Esophagus squamous epithelium (tissue), 5 donors: ENCODE measurements at places on chromosomes 12 and 14. TPM values are rescaled to one million over a fixed set of nuclear protein-coding genes. Genes with fewer than 3 reads are reported as not detected.
A peak's percentile ranks its signal among the peaks of the same experiment; 100 is the strongest.

The SDSL gene
- total RNA-seq, result 3.1 TPM

DNA sequence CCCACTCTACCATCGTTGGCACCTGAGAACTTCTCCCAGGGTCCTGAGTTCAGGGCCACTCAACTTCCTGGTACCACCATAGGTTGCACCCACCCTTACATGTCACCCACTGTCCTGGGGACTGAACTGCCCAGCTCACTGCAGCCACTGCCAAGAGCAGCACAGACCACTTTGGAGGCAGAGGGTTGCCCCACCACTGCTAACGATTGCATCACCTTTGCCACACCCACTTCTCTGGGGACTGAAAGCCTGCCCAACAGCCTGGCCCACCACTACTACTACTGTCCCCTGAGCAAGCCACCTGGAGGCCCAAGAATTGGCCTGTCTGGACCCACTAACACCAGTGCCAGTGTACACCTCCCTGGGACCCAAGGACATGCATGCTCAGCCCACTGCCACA lies 27.6 kb downstream of the CACNA2D4 start:
- no peaks in the 10 kb centered on the region for H3K36me3 ChIP-seq
- H3K4me1 ChIP-seq, result no peaks in the 10 kb centered on the region
- H3K4me3 ChIP-seq, result no peak overlapping the region
- H3K27ac ChIP-seq, result no peak overlapping the region
- no peaks in the 10 kb centered on the region for H3K27me3 ChIP-seq

- no peak overlapping the region for H3K4me3 ChIP-seq
- H3K27me3 ChIP-seq, result no peaks in the 10 kb centered on the region
- H3K27ac ChIP-seq, result no peak overlapping the region
- no peaks in the 10 kb centered on the region for H3K4me1 ChIP-seq
- no peak for DNase-seq
Observed at GRCh38 chr14:73935666-73936065, 14.2 kb downstream of the FAM161B start.

- no peaks in the 10 kb centered on the region for H3K36me3 ChIP-seq
- H3K27ac ChIP-seq, result peak overlapping the region; percentile 91
- H3K4me3 ChIP-seq, result peak overlapping the region; percentile 52
- peaks cover 44% of the 10 kb centered on the region for H3K4me1 ChIP-seq
Observed at GRCh38 chr12:132488127-132489077, 1.5 kb upstream of the FBRSL1 start.

GRCh38 chr12:13289653-13290289 lies 93.2 kb downstream of the EMP1 start:
- H3K36me3 ChIP-seq, result no peaks in the 10 kb centered on the region
- H3K27ac ChIP-seq, result no peak overlapping the region
- no peaks in the 10 kb centered on the region for H3K27me3 ChIP-seq
- no peaks in the 10 kb centered on the region for H3K4me1 ChIP-seq
- H3K4me3 ChIP-seq, result no peak overlapping the region

GRCh38 chr14:56005191-56006053 lies 112.8 kb upstream of the PELI2 start:
- H3K27ac ChIP-seq, result peak overlapping the region; percentile 69
- no peak for DNase-seq
- H3K27me3 ChIP-seq, result no peaks in the 10 kb centered on the region

DNA sequence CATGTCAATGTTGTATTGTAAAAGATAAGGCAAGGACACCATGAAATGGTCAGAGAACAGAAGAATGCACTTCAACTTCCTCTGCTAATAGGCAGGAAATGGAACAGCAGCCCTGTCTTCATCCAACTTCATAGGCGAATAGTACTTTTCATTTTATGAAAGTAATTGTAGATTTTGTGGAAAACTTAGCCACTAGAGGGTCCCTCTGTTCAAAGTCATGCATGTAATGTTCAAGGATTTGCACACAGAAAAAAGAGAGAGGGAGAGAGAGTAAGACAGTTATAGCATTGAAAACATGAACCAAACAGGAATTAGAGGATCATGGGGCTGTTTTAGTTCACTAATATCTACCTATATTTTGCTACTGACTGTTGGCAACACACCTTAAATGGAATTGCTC lies 172.2 kb downstream of the FLRT2 start:
- DNase-seq, result no peak
- H3K27me3 ChIP-seq, result no peaks in the 10 kb centered on the region
- no peaks in the 10 kb centered on the region for H3K36me3 ChIP-seq
- H3K4me1 ChIP-seq, result no peaks in the 10 kb centered on the region
- H3K4me3 ChIP-seq, result no peak overlapping the region

DNA sequence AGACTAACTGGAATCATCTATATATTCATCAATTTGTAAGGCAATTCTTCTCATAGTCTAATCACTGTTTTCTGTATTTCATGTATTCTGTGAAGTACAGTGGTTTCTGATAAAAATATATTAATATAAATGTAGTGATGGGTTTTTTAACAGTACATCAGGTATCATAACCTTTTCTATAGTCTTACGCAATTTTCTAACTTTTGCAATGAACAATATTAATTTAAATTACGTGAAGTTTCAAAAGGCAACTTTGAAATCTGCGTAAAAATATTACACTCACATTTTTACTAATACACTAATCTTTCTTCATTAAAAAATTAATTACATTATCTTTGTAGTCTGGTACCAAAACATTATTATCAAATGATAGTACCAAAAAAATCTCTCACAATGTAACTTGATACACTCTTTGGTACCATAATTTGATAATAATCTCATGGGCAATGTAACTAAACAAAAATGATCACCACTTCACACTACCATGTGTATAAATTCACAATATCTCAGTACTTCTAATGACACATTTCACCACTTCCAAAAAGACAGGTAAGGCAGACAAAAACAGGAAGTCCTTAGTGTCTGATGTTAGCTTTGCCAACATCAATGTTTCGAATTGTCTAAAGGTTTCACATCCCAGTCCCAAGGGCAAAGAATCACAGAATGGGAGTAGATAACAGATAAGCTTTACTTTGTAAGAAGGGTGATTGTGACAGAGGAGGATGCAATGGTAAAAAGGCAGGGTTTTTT lies 8.7 kb downstream of the DNAI7 start:
- no peaks in the 10 kb centered on the region for H3K36me3 ChIP-seq
- H3K4me3 ChIP-seq, result no peak overlapping the region
- H3K27me3 ChIP-seq, result no peaks in the 10 kb centered on the region
- H3K4me1 ChIP-seq, result no peaks in the 10 kb centered on the region
- no peak for DNase-seq

DNA sequence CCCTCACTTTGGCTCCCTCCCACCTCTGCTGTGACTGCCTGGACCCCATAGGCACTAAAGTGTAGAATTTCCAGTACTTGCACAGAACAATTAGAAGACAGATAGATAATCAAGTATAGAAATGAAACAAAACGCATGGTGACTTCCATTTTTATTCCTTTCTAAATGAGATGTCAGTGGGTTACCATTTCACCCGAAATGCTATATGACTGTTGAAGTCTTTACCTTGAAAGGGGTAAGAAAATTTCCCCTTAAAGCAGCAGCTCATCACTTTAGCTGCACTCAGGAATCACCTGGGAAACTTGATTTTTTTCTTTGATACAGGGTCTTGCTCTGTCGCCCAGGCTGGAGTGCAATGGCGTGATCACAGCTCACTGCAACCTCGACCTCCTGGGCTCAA lies 12.5 kb upstream of the KSR2 start:
- no peaks in the 10 kb centered on the region for H3K27me3 ChIP-seq
- H3K36me3 ChIP-seq, result no peaks in the 10 kb centered on the region
- no peak for DNase-seq
- H3K27ac ChIP-seq, result no peak overlapping the region
- H3K4me3 ChIP-seq, result no peak overlapping the region
- no peaks in the 10 kb centered on the region for H3K4me1 ChIP-seq

DNA sequence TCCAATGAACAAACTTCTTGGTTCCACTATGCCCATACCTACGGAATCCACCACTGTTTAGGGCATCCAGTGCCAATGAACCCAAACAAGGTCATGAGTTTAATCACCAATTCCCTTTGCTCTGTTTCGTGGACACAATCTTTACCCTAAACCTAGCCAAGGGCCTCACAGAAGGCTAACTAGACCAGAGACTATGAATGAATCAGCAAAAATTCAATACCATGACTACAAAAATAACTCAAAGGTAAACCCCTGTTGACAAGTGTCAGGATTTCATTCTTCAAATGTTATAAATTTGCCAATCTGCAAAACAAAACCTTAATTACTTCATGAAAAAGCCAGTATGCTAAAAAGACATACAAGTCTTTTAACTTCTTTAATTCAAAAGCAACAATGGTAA lies 96.7 kb downstream of the CEP128 start:
- H3K27me3 ChIP-seq, result no peaks in the 10 kb centered on the region
- no peak for DNase-seq
- no peaks in the 10 kb centered on the region for H3K36me3 ChIP-seq
- no peak overlapping the region for H3K27ac ChIP-seq
- H3K4me1 ChIP-seq, result no peaks in the 10 kb centered on the region

DNA sequence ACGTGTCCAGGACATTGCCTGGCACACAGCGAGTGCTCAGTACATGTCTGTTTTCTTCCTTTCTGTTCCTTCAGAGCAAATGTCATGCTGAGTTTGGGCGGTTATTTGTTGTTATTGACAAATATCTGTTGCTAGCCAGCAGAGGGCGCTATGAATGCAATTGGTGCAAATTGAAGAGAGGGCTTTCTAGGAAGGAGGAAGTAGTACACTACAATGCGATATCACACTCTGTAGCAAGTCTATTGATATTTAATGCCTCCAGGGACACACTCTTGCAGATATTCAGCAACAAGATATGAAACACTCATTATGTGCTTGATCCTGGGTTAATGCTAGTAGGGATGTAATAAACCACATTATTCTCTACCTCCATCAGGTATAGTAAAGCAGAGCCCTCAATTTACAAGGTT lies 267.3 kb upstream of the SRRM4 start:
- DNase-seq, result no peak
- no peak overlapping the region for H3K4me3 ChIP-seq
- H3K36me3 ChIP-seq, result no peaks in the 10 kb centered on the region
- H3K4me1 ChIP-seq, result no peaks in the 10 kb centered on the region
- H3K27ac ChIP-seq, result no peak overlapping the region

The KRT7 gene
- total RNA-seq, result 88.1 TPM

The BHLHE41 gene
- 14.3 TPM for total RNA-seq

The PZP gene
- total RNA-seq, result not detected

The LYZ gene
- total RNA-seq, result 121 TPM

DNA sequence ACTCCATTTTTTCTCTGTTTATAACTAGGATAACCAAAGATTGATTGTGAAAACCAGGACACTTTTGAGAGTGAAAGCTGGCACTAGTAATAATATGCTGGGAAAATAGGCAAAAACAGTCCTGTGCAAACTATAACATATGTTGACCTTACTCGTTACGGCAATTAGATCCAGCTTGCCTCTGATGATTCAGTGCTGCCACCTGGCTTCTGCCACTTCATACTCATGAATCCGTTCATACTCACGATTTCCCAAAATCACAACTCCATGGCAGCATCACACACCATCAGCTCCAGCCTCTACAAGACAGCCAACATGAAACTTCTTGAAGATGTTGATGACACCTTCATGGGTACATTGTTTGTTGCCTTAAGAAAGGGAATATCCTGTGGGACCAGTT lies 49.1 kb upstream of the CAND1 start:
- no peaks in the 10 kb centered on the region for H3K27me3 ChIP-seq
- H3K4me3 ChIP-seq, result no peak overlapping the region
- no peaks in the 10 kb centered on the region for H3K4me1 ChIP-seq
- no peak overlapping the region for H3K27ac ChIP-seq

GRCh38 chr14:51327376-51327775 lies 87.3 kb downstream of the TMX1 start:
- H3K27ac ChIP-seq, result peak overlapping the region; percentile 80
- no peaks in the 10 kb centered on the region for H3K27me3 ChIP-seq
- H3K4me3 ChIP-seq, result no peak overlapping the region
- no peak for DNase-seq
- H3K36me3 ChIP-seq, result no peaks in the 10 kb centered on the region

DNA sequence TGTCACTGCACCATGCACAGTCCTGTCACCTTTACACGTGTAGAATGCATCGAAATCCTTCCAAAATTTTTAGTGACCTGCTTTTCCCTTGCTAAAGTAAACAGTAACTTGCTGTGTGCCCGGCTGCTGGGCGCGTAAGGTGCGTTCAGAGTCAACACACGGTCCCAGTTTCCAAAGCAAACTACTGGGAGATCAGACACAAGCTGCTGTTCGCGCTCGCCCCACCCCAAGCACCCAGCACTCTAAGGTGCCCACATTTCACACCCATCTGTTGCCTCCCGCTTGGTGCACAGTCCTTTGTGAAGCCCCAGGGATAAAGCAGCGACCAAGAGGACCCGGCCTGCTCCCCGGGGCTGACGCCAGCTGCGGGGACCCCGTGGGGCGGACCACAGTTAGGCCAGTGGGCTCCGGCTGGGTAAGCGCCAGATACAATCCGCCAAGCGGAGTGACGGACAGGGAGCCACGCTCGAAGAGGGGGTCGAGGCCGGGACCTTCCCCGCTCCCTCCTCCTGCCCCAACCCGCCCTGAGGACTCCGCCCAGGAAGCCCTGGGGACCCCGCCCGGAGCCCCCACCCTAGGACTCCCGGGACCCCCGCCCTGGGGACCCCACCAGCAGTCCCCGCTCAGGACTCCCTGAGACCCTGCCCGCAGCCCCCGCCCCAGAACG lies 633 bp downstream of the STX2 start:
- H3K27me3 ChIP-seq, result no peaks in the 10 kb centered on the region
- peaks cover 25% of the 10 kb centered on the region for H3K4me1 ChIP-seq
- peak overlapping the region; percentile 60 for H3K27ac ChIP-seq
- no peaks in the 10 kb centered on the region for H3K36me3 ChIP-seq
- DNase-seq, result no peak
- H3K4me3 ChIP-seq, result peak overlapping the region; percentile 90

The IL31 gene
- not detected for total RNA-seq

DNA sequence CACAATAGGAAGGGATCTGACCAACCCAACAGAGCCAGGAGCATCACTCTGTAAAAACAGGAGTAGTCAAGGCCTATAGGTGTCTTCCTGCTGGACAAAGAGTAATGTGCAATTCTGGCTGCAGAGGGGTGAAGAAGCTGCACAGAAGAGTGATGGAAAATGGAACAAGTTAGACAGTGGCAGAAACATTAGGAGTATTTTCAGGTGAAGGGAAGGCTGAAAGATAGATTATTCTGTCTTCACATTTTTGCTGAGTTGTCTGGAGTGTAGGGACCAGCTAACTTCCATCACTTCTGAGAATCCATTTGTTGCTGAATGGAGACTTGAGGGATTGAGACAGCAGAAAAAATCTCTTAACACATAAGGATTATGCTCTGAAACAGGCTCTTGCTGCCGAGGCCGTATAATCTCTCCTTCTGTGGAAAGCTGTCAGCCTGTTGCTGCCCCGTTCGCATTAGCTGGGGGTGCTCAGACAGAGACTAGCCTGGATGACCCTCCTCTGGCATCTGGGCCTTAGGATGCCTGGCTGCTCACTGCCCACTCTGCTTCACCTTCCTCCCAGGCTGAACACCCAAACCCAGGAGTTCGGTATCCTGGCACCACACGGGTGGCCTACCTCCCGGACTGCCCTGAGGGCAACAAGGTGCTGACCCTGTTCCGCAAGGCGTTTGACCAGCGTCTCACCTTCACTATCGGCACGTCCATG lies 3.1 kb upstream of the ARHGEF25 start:
- no peak for DNase-seq
- H3K36me3 ChIP-seq, result peaks cover 11% of the 10 kb centered on the region
- H3K4me3 ChIP-seq, result no peak overlapping the region
- H3K4me1 ChIP-seq, result peaks cover 29% of the 10 kb centered on the region
- H3K27ac ChIP-seq, result no peak overlapping the region
